ENCODE measurements at places on chromosomes 12 and 14. TPM values are rescaled to one million over a fixed set of nuclear protein-coding genes. Genes with fewer than 3 reads are reported as not detected.

The VRTN gene
- total RNA-seq, result 148 TPM

DNA sequence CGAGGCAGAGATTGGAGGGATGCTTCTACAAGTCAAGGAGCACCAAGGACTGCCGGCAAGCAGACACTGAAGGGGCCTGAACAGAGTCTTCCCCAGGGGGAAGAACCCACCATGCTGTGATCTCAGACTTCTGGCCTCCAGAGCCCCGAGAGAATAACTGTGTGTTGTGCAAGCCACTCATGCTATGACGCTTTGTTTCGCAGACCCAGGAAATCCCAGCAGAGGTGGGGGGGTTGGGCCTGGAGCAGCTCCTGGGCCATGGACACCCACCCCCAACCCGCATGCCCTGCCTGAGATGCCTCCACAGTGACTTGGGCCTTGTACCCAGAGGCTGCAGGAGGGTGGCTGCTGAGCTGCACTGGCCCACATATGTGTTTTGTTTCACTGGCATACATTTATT is 31.2 kb downstream of the ARL6IP4 start:
- H3K4me1 ChIP-seq, result no peaks in the 10 kb centered on the region
- no peaks in the 10 kb centered on the region for H3K36me3 ChIP-seq
- no peaks in the 10 kb centered on the region for H3K27me3 ChIP-seq
- H3K27ac ChIP-seq, result no peak overlapping the region

DNA sequence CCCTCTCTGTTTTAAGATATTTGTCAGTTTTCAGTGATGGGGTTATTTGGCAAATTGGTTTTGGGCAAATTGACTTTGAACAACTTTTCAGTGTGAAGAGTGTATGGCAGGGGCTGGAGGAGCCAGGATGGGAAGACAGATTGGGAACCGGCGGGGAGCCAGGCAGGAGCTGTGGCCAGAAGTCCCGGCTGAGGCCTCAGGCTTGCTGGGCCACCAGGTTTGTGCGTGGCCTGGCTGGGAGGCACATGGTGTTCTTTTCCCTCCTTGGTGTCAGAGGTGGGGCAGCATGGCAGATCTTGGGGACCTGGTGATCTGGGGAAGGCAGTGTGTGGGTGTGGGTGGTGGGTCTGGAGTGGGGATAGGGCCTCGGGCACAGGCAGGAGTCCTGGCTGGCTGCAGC is 61.1 kb downstream of the SLC25A47 start:
- no peaks in the 10 kb centered on the region for H3K36me3 ChIP-seq
- H3K27ac ChIP-seq, result no peak overlapping the region
- no peak for DNase-seq
- H3K4me3 ChIP-seq, result no peak overlapping the region
- no peaks in the 10 kb centered on the region for H3K4me1 ChIP-seq

GRCh38 chr12:52877242-52877641 is 27.6 kb downstream of the KRT8 start:
- H3K27ac ChIP-seq, result no peak overlapping the region
- DNase-seq, result no peak
- H3K27me3 ChIP-seq, result peaks cover 14% of the 10 kb centered on the region
- H3K4me1 ChIP-seq, result no peaks in the 10 kb centered on the region
- no peak overlapping the region for H3K4me3 ChIP-seq

DNA sequence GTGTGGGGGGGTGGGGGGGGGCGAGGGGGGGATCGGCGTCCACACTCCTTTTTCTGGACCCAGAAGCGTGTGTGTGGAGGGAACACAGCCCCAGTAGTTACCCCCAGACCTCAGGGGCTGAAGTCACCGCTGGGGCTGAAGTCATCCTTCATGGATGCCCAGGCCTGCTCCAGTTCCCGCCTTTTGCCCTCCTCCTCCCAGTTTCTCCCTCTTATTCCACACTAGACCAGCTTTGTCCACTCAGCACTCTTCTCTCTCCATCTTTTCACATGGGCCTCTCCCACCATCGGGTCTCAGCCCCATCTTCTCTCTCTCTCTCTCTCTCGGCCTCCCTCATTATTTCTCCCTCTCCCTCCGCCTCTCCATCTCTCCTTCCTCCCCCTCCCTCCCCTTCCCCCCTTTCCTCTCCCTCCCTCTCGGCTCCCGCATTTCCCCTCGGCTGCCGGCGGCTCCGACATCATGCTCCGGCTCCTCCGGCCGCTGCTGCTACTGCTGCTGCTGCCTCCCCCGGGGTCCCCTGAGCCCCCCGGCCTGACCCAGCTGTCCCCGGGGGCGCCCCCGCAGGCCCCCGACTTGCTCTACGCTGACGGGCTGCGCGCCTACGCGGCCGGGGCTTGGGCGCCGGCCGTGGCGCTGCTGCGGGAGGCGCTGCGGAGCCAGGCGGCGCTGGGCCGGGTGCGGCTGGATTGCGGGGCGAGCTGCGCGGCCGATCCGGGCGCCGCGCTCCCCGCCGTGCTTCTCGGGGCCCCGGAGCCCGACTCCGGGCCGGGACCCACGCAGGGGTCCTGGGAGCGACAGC is at the start of gene P3H3:
TSS of gene P3H3 (plus strand) at position 426 of the 799 bp plus-strand sequence. CDS start at position 460, 34 bp downstream.
- DNase-seq, result peak; percentile 76
- H3K4me1 ChIP-seq, result peaks cover 4% of the 10 kb centered on the region
- H3K4me3 ChIP-seq, result peak within 1 kb of the TSS; percentile 90
- peak within 1 kb of the TSS; percentile 59 for H3K27ac ChIP-seq

GRCh38 chr12:66964629-66965028 is 285.8 kb upstream of the GRIP1 start:
- H3K4me1 ChIP-seq, result no peaks in the 10 kb centered on the region
- DNase-seq, result no peak
- H3K36me3 ChIP-seq, result no peaks in the 10 kb centered on the region
- H3K27ac ChIP-seq, result no peak overlapping the region
- no peak overlapping the region for H3K4me3 ChIP-seq

Measured in H1 (cell line).